ENCODE measurements at places on chromosomes 5 and 9. TPM values are rescaled to one million over a fixed set of nuclear protein-coding genes. Genes with fewer than 3 reads are reported as not detected.

GRCh38 chr9:22356985-22357384 is 89.6 kb upstream of the DMRTA1 start:
- DNase-seq: peak; percentile 72

DNA sequence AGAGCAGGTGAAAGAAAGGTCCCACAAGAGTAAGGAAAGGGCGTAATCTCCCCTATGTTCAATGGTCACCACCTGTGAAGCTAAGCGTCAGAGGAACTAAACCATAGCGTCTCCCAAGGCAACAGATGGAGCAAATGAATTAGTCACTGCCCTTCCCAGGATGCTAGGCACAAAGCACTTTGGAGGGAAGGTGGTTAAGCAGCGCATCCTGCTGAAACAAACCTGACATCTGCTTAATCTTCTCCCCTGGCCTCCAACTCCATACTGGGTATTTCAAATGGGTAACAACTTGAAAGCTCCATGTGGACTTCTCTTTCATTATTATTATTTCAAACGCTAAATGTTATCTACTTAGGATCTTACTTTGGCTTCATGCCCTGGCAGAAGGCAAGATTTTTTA is 227.3 kb downstream of the MLLT3 start:
- peak; percentile 40 for DNase-seq

GRCh38 chr5:180974612-180975315 is 13.9 kb upstream of the BTNL3 start:
- no peak for DNase-seq

WDR31 gene
- total RNA-seq: 3.2 TPM

SHISAL2B gene
- total RNA-seq: 10.4 TPM
